Heart right ventricle (tissue), 16 donors: ENCODE measurements at places on chromosomes 2 and 18. TPM values are rescaled to one million over a fixed set of nuclear protein-coding genes. Genes with fewer than 3 reads are reported as not detected.

DNA sequence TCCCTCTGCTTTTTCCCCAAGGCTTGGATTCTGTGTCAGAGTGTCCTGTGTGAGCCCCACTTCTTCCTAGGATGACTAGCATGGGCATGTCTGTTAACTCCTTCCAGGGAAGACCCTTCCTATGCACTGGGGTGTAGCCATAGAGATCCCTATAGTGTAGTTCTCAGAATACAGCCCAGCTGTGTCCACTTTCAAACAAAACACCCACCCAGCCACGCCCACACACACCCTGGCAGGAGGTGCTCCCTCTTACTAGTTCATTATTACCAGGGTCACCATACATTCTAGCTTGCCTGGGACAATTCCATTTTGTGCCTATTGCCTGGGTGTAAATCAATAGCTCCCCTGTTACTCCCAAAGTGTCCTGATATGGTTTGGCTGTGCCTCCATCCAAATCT, 195.6 kb downstream of the MYCN start:
- DNase-seq, result no peak

DNA sequence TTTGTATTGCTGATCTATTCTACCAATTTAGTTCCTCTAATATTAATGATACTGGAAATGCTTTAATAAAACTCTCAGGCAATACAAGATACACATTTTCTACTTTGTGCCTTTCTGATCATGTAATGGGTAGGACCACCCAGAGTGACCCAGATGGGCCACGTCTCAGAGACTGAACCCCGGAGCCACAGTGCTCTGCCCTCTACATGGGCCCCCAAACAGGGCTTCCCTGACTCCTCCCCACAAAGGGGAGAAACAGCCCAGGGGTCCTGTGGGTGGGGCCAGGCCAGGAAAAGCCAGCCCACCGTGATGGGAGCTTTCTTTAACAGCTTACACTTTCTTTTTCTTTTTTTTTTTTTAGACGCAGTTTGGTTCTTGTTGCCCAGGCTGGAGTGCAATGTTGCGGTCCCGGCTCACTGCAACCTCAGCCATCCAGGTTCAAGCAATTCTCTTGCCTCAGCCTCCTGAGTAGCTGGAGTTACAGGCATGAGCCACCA, 18.4 kb downstream of the HDAC4 start:
- no peak for DNase-seq

- DNase-seq, result no peak
Observed at GRCh38 chr2:74416778-74417177, 4.6 kb downstream of the C2orf81 start.

GRCh38 chr18:29172756-29173067, 995.8 kb upstream of the CDH2 start:
- no peak for DNase-seq

- peak; percentile 31 for DNase-seq
Observed at GRCh38 chr2:86788881-86789686, 1.6 kb downstream of the CD8A start.

- no peak for DNase-seq
Observed at GRCh38 chr2:172048508-172049503, 36.5 kb upstream of the DLX1 start.

- DNase-seq, result no peak
Observed at GRCh38 chr18:62413206-62413605, 88.1 kb downstream of the TNFRSF11A start.

Gene TMEM178A
- 2.7 TPM for total RNA-seq

Gene MREG
- 0.28 TPM for total RNA-seq

Gene TSPYL6
- total RNA-seq, result not detected

Gene GALNT5
- total RNA-seq, result 0.23 TPM
